ENCODE measurements at places on chromosomes 5 and 9.
A peak's percentile ranks its signal among the peaks of the same experiment; 100 is the strongest.

DNA sequence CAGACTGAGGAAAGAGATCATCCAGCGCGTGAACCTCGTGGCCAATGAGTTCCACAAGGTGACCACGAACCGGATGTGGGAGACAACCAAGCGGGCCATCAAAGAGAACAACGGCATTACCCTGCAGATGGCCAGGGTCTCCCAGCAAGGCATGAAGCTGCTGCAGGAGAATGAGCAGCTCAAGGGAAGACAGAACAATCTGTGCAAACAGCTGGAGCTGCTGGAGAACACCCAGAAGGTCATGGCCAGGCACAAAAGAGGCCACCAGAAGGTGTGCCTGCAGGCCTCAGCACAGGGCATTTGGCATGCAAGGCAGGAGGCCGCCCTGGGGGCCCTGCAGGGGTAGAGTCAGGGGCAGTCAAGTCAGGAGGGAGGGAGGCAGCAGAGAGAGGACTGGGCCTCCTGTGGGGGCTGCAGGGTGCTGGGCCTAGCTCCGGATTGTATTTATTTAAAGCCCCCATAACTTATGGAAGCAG lies 4.2 kb downstream of the PTRH1 start:
- no peak for DNase-seq

DNA sequence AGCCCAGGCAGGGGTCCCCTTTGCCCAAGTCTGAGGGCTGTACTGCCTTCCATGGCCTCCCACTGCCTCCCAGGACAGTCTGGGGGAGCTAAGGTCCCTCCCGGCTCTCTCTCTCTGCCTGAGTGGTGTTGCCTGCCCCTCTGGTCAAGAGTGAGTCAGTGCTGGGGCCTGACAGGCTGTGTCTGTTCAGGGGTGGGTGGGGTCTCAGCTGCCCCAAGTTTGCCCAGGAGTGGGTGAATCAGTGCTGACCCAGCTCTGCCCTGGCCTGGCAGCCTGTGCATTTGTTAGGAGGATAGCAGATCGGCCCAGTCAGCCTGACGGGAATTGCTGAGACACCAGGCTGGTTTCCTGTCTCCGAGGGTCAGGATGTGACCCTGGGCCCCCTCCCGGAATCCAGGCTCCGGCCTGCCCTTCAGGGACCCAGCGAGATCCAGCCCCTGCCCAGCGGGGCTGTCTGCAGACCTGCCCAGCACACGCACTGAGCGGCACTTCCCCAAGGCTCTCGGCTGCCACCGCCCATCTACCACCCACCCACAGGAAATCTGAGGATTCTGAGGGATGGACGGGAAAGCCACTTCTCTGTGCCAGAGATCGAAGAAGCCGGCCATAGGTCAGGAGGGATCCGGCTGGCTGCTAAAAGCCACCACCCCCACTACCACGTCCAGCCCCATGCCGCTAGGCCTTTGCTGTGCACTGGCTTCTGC lies 15.9 kb downstream of the ENG start:
- DNase-seq, result no peak

GRCh38 chr9:91776409-91777291 lies 173.4 kb downstream of the ROR2 start:
- no peak for DNase-seq

DNA sequence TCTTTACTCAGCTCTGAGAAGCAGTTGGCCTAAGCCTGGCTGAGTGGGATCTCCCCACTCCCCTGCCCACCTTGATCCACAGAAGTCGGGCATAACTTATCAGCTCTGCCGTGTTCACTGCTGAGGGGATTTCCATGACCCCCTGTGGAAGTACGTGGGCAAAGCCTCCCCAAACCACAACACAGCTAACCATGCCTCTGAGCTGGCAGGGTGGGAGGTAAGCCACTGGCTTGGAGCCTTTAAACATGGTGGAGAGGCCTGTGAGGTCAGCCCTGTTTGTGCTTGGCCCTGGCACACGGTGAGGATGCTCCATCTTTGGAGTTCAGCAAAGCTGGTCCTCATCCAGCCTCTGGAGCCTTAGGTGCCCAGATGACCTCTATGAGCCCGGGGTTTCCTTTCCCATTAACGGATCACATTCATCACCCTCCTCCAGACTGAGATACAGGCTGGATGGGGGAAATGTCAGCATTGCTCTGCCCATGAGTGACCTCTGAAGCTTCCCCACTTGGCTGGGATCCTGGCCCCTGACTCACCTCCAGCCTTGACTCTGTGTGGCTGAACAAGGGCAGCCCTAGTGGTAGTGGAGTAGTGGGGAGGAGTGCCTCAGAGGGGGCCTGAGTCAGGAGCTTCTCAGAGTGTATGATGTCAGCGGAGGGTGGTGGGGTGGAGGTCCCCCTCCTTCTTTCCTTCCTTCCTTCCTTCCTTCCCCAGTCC lies 6.2 kb downstream of the PDLIM4 start:
- no peak for DNase-seq

DNA sequence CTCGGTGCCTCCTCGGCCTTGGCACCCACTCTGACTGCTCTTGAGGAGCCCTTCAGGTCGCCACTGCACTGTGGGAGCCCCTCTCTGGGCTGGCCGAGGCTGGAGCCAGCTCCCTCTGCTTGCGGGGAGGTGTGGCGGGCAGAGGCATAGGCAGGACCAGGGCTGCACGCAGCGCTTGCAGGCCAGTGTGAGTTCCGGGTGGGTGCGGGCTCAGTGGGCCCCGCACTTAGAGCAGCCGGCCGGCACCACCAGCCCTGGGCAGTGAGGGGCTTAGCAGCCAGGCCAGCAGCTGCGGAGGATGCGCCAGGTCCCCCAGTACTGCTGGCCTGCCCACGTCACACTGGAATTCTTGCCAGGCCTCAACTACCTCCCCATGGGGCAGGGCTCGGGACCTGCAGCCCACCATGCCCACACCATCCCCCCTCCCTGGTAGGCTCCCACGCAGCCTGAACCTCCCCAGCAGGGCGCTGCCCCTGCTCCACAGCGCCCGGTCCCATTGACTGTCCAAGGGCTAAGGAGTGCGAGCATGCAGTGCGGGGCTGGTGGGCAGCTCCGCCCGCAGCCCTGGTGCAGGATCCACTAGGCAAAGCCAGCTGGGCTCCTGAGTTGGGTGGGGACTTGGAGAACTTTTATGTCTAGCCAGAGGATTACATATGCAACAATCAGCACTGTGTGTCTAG lies 602.9 kb upstream of the ST8SIA4 start:
- no peak for DNase-seq

- no peak for DNase-seq
Observed at GRCh38 chr9:123416176-123416575, 60.2 kb downstream of the CRB2 start.

DNA sequence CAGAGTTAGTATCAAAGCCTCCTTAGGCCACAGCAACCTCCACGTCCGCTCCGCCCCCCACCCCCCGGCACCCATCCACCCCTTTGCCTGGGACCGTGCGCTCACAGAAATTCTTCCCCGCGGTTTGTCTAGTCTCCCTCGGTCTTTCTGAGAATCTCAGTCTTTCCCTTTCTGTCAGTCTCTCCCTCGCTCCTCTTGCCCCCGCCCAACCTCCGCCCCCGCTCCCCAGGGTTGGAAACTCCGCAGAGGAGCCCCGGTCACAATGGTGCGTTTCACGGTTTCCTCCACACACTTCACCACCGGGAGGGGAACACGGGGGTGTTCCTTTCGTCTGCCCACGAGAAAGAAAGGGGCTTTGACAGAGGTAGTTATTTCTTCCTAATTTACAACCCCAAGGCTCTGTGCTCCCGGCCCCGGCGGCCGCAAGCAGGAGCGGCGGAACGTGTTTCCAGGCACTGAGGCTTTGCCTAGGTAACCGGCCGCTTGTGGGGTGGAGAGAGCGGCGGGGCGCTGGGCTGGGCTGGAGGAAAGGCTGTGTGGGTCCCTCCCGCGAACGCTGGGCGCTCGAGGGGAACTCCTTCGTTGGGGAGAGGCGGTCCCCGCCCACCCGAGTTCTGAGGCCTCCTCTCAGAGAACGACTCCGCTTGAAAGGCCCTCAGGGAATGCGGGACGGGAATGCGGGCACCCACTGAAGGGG lies 2.1 kb downstream of the NR4A3 start:
- peak; percentile 83 for DNase-seq

- DNase-seq, result no peak
Observed at GRCh38 chr9:4009006-4009511, 290.8 kb downstream of the GLIS3 start.

GRCh38 chr9:131149688-131150053 lies 24.3 kb downstream of the NUP214 start:
- DNase-seq, result no peak

DNA sequence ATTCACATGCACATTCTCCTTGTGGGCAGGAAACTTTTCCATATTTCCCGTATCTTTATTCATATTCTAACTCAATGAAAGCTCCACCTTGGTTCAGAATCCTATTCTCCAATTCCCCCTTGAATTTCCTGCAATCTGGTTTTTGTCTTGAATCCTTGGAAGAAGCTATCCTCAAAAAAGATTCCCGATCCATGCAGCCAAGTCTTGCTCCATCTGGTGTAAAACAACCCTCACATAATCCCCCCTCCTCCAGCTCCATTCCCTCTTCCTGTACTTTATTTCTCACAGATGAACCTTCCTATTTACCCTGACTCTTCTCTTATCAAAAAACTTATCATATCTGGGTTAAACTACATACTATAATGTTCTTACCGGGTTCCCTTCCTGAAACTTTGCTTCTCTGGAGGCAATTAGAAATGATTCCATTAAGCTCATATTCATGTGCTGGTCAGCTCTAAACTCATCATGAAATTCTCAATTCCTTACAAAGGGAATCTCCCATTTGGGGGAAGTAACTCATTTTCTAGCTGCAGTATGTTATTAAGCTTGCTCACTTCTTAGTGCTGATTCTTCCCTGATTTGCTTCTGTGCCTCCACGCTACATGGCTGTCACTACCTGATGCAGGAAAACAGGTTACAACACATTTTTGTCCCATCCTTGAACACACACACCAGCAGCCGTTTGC lies 81.7 kb downstream of the GNAQ start:
- DNase-seq, result no peak

GRCh38 chr5:137206030-137206715 lies 293.0 kb downstream of the SPOCK1 start:
- DNase-seq, result no peak

DNA sequence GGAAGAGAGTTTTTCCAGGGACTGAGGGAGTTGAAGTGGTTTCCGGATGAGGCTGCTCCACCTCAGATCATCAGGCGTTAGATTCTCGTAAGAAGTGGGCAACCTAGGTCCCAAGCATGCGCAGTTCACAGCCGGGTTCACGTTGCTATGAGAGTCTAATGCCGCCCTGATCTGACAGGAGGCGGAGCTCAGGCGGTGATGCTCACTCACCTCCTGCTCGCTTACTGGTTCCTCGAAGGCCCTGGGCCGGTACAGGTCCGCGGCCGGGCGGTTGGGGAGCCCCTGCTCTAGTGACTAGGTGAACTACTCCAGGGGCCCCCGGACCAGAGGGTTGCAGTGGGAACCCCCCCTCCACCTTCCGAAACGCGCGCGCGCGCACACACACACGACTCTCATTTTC lies 997 bp upstream of the RNF130 start:
- no peak for DNase-seq

GRCh38 chr5:139205124-139205523 lies 7.0 kb upstream of the SIL1 start:
- no peak for DNase-seq

GRCh38 chr5:115460472-115460871 lies 84.1 kb downstream of the FEM1C start:
- DNase-seq, result no peak

DNA sequence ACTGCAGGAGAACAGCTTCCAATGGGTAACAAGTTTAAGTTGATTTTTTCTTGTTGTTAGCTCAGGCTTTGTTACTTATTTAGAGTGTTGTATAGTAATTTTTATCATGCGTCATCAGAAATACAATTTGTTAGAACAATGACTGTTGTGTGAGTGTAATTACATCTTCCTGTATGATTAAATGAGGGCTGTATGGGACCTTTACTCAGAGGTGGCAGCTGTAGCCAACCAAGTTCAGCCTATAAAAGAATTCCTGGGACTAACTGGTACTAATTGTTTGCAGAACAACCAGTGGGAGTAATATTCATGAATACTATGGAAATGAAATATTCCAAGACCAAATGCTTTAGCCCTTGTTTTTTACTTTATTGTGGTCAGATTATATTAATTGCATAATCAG lies 30.8 kb upstream of the TJP2 start:
- DNase-seq, result no peak

GRCh38 chr5:178602752-178603151 lies 12.6 kb upstream of the COL23A1 start:
- DNase-seq, result no peak
